ENCODE measurements at places on chromosomes 12 and 14.

DNA sequence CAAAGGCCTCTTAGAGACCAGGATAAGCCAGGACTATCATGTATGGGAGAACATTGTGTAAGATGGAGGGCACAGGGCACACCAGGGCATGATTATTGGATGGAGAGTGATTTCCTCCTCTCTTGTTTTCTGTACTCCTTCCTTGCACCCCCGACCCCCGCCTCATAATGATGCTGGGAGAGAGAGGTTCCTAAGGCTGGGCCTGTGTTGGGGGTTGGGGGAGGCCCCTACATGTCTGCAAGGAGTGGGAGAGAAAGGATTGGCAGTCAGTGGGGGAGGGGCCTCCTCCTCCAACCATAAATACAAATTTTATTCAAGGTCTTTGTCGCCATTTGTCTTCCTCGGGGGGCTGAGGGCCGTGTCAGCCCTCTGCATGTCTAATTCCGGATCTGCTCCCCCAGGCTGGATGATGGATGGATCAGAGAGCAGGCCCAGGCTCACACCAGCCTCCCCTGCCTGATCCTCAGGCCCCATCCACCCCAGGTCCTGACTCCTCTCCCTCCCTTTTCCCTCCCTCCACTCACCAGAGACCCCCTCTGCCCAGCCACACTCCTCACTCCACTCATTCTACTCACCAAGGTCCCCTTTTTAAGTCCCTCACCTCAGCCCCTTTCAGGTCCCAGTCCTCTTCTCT is 2.0 kb upstream of the C1QL4 start:
- no peak for DNase-seq

DNA sequence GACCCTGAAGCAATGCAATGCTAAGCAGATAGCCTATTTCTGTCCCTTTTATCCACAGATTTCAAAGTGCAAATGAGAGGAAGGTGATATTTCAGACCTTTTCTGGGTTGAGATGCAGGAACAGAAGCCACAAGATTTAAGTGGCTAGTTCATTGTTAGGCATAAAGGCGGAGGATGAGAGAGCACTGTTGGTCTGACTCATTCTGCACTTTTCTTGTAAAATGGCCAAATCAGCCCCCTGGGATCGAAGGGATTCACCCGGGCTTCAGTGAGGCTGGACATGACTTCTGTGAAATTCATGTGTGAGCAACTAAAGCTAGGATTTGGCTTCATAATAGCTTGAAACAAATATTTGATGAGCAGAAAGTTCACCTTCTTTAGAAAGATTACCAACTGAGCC is 101.9 kb upstream of the OVCH1 start:
- DNase-seq, result no peak

DNA sequence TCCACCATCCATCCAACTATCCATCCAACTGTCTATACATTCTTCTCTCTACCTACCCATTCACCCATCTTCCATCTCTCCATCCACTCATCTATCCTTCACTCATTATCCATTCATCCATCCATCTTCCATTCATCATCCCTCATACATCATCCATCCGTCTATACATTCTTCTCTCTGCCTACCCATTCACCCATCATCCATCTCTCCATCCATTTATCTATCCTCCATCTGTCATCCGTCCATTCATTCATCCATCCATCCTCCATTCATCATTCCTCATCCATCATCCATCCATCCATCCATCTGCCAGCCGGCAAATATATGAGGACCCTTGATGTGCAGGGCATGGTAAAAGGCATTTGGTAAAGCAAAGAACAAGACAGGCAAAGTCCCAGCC is 25.2 kb downstream of the AACS start:
- no peak for DNase-seq

DNA sequence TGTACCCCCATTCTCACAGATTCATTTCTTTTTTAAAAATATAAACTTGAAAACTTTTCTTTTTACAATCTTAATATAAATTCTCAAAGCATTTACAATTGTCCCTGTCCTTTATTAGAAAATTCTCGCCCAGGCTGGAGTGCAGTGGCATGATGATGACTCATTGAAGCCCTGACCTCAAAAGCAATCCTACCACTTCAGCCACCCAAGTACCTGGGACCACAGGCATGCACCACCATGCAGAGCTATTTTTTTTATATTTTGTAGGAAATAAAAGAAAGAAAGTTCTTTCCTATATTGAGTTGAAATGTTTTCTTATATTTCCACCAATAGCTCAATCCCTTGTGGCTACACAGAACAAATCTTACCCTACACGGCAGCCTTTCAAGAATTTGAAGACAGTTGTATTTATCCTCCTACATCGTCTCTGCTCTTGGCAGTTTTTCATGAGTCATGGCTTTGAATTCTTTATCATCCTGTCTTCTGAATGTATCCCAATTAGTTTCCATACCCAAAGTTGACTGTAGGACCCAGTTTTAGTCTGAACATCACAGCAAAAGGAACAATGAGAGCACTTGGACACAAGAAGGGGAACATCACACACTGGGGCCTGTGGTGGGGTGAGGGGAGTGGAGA is 52.4 kb downstream of the SYT1 start:
- DNase-seq, result no peak

- no peak for DNase-seq
Observed at GRCh38 chr14:26839481-26839880, 241.6 kb upstream of the NOVA1 start.
